Stimulated activated CD4-positive, alpha-beta T cell treated with anti-CD3 and anti-CD28 coated beads, TNF-alpha, amount 100 ng/mL, for 48 hours (primary cell): ENCODE measurements at places on chromosomes 13 and 19.

- no peak for DNase-seq
Observed at GRCh38 chr19:10639836-10640235, 14.3 kb upstream of the ILF3 start.

- no peak for DNase-seq
Observed at GRCh38 chr13:93145199-93145598, 81.4 kb upstream of the GPC6 start.

DNA sequence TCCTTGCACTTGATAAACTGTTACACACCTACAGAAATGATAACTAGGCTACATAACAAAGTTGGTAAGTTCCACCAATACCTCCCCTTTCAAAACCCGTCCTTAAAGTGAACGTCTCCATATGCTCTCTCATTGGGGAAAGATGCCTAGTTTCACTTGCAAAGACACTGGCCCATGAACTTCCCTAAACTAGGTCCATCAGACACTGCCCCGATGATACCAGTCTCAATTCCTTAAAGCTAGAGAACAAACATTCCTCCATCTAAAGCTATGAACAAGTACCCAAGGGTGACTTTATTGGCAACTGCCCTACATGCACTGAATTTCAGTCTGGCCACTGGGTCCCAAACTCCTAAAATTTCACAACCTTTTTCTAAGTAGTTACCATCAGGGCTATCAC, 39.9 kb downstream of the FOXO1 start:
- no peak for DNase-seq

DNA sequence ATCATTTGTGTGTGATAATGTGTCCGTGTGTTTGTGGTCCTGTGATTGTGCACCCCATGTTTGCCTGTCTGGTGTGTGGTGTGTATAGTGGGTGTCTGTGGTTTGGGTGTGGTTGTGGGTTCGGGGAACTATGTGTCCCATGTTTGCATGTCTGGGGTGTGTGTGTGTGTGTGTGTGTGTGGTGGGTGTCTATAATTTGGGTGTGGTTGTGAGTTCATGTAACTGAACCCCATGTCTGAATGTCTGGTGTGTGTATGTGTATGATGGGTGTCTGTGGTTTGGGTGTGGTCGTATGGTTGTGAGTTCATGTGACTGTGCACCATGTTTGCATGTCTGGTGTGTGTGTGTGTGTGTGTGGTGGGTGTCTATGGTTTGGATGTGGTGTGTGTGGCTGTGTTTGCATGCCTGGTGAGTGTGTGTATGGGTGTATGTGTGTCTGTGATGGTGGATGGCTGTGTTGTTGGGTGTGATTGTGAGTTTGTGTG, 11.1 kb upstream of the NFIX start:
- no peak for DNase-seq

DNA sequence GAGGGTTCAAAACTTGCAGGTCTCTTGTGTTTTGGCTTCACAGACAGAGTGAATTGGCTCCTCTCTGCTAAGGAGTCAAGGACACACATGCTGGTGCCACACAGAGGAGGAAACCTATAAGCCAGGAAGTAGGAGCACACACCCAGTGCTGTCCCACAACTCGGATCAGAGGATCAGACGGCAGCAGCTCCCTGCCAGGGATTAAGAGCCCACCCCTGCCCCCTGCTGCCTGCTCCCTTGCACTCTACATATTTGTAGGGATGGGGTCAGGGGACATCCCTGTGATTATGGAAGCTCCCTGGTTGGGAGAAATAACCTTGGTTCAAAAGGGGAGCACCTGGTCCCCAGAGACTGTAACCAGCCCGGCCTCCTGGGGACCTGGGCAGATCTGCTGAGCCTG, 77.5 kb upstream of the CLDN10 start:
- no peak for DNase-seq

DNA sequence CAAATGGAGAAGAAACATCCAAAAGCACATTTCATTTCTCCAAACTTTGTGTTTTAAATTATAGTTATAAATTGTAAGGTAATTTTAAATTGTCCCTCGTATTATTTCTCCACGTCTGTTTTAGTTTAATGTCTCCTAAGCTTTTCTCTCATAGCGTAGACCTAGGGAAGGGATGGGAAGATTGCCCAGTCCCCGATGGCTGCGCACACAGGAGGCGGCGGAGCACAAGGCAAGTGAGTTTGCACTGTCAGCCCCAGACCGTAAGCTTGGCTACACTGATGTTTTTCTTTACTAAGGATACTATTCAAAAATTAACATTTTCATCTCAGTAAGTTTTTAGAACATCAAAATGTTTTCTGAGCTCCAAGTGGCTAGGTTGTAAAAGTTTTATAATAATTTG, 72.3 kb downstream of the GPR12 start:
- no peak for DNase-seq

DNA sequence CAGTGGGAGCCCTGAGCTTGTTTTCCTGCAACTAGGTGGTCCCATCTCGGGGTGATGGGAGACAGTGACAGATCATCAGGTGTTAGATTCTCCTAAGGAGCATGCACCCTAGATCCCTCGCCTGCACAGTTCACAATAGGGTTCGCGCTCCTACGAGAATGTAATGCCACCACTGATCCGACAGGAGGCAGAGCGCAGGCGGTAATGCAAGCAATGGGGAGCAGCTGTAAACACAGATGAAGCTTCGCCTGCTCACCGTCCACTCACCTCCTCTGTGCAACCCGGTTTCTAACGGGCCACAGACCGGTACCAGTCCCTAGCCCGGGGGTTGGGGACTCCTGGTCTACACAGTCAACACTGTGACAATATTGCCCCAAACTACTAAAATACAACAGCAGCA, 38.8 kb downstream of the CARD8 start:
- no peak for DNase-seq

DNA sequence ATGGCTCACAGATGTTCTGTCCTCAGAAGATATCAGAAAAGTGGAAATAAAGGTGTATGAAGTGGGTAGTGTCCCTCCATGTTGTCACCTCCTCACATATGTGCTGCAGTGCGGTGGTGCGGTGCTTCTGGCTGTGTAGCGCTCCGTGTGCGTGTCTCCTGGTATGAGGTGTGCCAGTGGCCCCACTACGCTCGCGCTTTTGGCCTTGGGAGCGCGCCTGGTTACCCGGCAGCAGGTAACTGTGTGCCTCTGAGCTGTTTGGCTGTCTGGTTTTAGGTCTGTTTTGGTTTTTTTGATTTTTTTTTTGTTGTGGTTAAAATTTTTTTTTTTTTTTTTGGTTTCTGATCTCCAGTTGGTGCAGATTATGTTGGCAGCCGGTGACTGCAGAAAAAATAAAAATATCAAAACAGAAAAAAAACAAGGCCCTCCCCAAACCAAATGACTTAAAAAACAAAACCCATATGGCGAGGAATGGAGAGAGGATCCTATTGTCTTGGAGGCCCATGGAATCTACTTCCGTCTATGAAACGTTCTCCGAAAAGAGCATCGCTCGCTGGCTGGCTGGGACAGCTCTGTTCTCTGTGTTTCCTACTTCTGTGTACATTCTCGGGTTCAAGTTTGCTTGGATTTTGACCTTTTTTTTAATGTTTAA, 7.9 kb downstream of the HNRNPL start:
- DNase-seq, result no peak

DNA sequence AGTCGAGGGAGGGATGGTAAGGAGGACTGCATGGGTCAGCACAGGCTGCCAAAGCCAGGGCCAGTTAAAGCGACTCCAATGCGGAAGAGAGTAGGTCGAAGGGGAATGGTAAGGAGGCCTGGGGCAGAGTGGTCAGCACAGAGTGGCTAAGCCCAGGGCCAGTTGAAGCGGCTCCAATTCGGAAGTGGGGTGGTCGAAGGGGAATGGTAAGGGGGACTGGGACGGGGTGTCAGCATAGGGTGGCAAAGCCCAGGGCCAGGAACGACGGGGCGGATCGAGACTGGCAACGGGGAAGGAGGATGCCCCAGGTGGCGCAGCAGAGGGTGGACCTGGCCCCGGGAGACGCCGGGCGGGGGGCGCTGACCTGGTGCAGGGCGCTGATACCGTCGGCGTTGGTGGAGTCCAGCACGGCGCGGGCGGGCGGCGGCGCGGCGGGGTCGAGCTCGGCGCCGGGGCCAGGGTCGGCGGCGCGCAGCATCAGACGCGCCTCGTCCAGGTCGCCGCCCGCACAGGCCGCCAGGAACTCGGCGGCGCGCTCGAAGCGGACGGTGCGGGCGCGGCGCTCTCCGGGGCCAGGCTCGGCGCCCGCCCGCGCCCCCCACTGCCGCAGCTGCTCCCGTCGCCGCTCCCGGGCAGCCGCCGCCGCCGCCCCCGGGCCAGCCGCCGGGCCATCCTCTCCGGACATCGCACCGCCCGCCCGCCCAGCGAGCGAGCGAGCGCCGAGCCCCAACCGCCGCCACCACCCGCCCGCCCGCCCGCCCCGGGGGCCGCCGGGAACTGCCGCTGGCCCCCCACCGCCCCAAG, at the start of gene PPP1R12C:
Gene PPP1R12C, minus strand, starts transcription at position 779 of the 804 bp plus-strand sequence. Its CDS starts 94 bp downstream, at position 685.
- DNase-seq, result no peak

- no peak for DNase-seq
Observed at GRCh38 chr19:42282819-42283187, 13.8 kb downstream of the CIC start.

DNA sequence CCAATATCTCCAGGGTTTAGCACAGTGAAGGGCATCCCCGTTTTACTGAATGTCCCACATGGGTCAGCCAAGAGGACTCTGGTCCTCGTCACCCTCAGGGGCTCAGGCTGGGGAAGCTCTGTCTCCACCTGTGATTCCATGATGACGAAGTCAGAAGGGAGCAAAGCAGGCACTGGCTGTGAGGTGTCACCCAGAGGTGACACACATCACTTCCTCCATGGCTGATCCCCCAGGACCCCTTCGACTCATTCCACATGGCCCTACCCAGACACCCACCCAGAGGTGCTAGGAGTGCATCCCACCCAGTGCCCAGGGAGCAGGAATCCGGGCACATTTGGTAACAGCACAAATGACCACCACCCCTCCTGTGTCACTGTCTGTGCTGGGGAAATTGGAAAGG, 145.2 kb upstream of the VSTM2B start:
- DNase-seq, result no peak

GRCh38 chr13:84655677-84656076, 773.4 kb upstream of the SLITRK1 start:
- DNase-seq, result no peak

DNA sequence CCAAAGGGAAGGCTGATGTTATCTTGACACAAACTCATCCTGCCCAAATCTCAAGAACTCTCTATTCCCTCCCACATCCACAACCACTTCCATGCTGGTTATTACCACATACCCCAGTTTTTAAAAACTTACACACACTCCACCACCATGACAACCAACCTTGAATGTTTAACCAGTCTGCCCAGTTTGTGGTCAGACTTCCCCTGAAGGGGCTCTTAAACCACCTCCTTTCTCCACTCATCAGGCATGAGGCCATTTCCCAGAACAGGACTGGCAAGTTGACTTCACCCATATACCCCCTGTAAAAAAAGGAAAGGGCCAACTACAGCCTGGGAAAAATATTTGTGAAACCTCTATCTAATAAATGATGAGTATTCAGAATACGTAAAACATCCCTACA, 12.4 kb upstream of the ZSCAN4 start:
- DNase-seq, result no peak

GRCh38 chr19:42130254-42130573, 2.0 kb downstream of the POU2F2 start:
- DNase-seq, result no peak

GRCh38 chr13:26488236-26489003, 69.1 kb upstream of the WASF3 start:
- DNase-seq, result no peak

DNA sequence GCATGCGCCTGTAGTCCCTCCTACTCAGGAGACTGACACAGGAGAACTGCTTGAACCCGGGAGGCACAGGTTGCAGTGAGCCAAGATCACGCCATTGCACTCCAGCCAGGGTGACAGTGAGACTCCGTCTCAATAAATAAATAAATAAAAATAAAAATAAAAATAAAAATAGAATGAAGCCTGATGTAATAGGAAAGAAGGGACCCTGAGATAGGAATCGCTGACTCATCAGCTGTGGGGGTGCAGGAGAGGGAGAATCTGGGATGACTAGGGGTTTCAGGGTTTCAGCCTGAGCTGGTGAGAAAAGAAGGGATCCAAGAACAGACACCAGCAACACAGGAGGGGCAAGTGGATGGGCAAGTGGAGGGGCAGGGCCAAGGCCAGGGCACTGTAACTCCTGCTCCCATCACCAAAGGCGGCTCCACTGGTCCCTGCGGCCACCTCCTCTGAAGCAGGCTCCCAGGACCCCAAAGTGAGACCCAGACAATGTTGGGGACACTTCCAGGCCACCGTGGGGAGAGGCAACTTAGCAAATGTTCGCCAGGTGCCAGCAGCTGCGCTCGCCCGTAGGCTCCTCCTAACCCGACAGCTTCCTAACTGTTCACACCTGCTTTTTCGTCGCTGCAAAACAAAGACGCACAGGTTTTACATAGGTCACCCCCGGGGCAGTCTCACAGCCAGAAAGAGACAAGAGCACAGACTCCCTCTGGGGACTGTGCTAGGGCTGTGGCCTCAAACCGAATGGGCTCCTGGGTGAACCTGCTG, 1.2 kb downstream of the HAUS8 start:
- DNase-seq, result no peak

DNA sequence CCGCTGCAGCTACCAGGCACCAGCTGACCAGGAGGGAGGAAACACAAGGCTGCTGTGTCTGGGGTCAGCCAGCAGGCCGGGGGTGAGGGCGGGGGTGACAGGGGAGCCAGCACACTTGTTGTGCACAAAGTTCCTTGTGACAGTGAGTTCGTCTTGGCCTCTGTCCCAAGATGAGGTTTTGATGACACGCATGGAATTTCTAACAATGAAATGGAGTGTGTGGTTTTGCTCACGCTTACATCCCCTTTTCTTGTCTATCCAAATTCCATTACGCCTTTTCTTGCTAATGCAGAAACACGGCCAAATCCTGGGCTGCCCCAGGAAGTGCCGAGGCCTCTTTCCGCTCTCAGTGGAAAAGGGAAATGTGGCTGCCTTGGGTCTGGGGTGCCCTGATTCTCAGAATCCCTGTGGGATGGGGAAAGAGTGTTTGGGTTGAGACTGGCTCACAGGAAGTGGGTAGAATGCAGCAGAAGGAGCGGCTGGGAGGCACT, 73.8 kb downstream of the GADD45B start:
- DNase-seq, result no peak

GRCh38 chr13:73938372-73939070, 195.7 kb downstream of the KLF12 start:
- DNase-seq, result no peak

DNA sequence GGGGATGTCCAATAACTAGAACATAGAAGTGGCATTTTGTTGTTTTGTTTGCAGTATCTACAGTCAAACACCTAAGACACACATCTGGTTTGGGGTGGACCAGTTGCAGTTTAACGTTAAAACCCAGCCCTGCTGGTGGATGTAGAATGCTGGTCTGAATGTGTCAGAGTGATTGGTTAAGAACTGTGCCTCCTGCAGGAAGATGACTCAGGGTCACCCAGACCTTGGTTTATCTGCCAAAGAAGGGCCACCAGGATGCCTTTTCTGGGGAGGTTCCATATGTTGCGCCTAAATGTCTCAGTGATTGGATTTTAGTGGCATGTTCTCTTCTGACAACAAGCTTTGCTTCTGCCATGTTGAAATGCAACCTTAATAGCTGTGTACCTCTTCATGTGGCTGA, 23.1 kb downstream of the ZNF536 start:
- DNase-seq, result no peak

- DNase-seq, result no peak
Observed at GRCh38 chr13:26060357-26060756, 8.5 kb upstream of the SHISA2 start.
